ENCODE measurements at places on chromosomes 1 and 21. TPM values are rescaled to one million over a fixed set of nuclear protein-coding genes. Genes with fewer than 3 reads are reported as not detected.
A peak's percentile ranks its signal among the peaks of the same experiment; 100 is the strongest.

The JAM2 gene
- total RNA-seq, result not detected

The LORICRIN gene
- not detected for total RNA-seq

The RAD54L gene
- total RNA-seq, result 6.6 TPM

DNA sequence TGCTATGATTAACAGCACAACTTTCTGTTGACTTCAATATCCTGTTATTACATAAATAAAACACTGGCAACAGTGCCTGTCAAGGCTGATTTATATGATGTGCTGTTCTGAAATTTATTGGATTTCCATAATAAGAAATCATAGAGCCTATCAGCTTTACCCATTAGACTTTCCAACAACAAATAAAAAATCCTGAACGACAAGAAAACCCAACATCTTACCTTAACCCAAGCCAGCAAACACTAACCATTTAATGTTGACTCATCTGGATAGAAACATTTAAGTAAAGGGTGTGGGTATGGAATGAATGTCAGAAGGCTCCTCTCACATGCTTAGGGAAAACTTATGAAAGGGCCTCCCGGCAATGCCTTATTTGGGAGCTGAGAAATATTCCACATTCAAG, 165.1 kb downstream of the SLC45A1 start:
- DNase-seq, result peak; percentile 13

DNA sequence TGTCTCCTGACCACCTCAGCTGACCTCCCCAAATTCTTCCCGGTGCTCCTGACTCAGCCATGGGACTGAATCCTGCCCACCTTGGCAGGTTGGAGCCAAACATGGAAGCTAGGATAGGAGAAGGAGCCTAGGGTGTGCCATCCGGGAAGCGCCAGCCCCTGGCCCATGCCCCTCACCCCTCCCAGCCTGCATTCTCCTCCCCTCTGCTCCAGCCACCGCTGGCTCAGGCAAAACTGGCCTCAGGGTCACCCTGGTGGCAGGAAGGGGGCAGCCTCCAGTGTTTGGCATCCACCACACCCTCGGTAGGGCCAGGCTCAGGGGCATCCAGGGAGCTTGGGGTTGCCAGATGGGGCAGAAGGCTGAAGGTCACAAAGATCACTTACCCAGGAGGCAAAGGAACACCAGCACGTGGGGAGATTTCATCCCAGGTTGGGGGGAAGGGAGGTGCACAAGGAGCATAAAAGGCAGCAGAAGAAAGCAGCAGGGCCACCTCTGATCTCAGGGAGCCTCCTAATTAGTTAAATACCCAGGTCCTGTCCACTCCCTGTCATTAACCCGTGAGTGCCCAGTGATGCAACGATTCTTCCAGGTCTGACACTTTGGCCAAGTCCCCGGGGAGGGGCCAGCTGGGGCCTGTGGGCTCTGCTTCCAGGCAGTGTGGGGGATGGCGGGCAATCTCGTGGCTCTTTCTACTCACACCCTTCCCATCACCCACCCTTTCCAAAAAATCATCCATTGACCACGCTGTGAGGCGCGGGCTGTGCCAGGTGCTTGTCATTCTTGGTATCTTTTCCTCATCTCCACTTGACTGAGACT, at the start of gene PLA2G2E:
PLA2G2E (minus strand) TSS at position 481 of the 816 bp plus-strand sequence; CDS start at position 423, 58 bp downstream.
- no peak for DNase-seq

- DNase-seq, result no peak
Measured at GRCh38 chr1:24414775-24415333, 748 bp upstream of the NIPAL3 start.

DNA sequence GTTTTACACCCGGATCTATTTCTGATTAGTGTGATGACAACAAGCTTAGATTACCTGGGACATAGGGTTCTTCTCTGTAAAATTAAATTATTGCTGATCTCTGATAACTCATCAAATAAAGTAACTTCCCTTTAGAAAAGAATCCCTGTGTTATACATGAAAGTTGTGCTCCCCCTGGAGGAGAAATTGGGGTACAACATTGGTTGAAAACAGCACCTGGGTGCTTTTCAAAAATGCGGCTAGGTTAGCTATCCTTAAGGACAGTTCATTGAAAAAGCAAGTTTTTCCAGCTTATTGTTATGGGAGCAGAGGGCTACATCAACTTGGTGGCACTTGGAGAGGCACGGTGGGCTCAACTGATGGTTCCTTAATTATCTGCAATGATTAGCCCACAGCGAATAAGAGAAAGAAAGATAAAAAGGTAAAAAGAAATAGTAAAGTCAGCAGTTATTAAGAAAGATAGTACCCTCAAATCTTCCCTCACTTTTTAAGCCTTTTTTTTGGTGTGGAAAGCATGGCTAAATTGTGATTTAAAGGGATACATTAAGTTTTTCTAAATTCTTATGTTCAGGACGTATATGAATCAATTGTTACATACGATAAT, 97.8 kb downstream of the FMN2 start:
- DNase-seq, result peak; percentile 65

The OR2M3 gene
- total RNA-seq, result not detected

Data from NCI-H460 (cell line).